ENCODE measurements at places on chromosomes 6 and 20.

GRCh38 chr6:163186527-163186926 lies 228.0 kb upstream of the QKI start:
- no peak for DNase-seq

GRCh38 chr6:16698997-16699868 lies 62.0 kb downstream of the ATXN1 start:
- no peak for DNase-seq

DNA sequence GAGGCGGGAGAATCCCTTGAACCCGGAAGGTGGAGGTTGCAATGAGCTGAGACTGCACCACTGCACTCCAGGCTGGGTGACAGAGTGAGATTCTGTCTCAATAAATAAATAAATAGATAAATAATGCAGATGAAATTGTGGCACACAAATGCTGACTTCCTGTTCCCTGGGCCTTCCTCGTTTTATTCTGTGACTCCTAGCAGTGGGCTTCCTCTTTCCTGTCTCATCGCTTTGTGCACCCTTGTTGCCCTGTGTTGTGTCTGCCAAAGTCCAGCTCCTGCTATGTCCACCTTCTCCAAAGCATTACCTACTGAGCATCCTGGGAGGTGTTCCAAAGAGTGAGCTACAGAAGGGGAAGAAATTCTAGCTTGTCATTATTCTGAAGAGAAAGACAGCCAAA lies 100.2 kb upstream of the TIAM2 start:
- DNase-seq = no peak

GRCh38 chr20:44585057-44585963 lies 2.9 kb downstream of the PKIG start:
- no peak for DNase-seq

- DNase-seq = no peak
These were observed 36.7 kb downstream of the MAN1A1 start for GRCh38 chr6:119312875-119313338.

DNA sequence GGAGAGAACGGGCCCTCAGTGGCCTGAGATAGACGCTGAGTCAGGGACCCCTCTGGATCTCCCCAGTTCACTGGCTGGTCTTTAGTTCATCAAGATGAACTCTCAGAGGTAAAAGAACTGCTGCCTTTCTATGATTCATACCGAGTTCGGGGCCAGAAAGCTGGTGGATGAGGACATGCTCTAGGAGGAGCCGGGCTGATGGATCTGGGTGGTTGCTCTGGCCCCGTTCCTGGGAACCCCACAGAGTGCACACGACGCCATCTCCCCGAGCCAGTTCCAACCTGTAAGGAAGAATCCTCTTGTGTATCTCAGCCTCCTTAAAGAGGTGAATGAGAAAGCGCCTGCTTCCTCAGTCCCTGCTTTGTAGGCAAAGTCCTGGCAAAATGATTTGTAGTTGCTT lies 142.6 kb upstream of the PDE10A start:
- no peak for DNase-seq

DNA sequence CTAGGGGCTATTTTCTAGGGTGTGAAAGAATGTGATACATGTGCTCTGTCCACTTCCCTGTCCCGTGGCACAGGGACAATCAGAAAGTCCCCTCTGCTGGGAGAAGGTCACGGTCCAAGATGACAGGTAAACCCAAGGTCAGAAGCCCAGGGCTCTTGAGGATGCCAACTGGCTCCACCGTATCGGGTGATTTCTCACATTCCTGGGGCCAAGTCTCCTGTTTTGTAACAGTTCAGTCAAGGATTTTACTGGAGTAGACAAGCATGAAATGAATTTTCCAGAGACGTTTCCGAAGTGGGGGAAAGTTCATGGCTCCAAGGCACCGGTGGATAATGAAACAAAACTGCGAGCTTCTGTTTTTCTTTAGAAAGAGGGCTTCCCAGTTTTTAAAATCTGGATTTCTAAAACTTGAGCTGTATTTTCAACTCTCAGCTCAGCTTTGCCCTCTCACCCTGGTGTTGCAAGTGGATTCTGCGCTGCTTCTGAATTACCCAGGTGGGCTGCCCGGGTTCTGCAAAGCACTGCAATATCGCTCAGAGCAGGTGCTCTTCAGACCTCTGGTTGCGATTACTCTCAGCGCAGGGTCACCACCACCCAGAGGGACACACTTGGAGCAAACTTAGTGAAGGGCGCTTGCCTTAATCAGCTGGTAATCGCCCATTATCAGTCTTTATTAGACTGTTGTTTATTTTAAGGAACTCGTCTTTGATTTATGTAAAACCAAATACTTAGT lies 64.4 kb upstream of the TMEM170B start:
- peak; percentile 19 for DNase-seq

DNA sequence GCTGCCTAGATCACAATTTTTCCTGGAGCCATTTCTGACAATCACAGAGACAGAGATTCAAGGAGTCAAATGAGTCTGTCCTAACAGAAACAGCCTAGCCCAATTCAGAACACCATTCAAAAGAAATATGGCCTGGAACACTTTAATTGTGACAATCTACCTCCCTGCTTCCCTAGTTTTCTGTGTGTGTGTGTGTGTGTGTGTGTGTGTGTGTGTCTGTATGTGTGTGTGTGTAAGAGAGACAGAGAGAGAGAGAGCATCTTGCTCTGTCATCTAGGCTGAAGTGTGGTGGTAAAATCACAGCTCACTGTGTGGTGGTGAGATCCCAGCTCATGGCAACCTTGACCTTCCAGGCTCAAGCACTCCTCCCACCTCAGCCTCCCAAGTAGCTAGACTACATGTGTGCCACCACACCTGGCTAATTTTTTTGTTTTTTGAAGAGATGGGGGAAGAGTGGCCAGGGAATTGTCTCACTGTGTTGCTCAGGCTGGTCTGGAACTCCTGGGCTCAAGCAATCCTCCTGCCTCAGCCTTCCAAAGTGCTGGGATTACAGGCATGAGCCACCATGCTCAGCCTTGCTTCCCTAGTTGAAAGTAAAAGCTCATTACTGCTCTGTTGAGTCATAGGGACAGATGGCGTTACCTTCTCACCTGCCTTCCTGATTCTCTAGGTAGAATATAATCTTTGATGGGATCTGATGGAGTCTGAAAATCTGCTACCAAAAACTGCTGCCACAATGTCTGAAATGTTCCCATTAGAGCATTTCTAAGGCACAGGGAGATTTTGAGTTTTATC lies 89.6 kb upstream of the BEND6 start:
- DNase-seq = no peak

DNA sequence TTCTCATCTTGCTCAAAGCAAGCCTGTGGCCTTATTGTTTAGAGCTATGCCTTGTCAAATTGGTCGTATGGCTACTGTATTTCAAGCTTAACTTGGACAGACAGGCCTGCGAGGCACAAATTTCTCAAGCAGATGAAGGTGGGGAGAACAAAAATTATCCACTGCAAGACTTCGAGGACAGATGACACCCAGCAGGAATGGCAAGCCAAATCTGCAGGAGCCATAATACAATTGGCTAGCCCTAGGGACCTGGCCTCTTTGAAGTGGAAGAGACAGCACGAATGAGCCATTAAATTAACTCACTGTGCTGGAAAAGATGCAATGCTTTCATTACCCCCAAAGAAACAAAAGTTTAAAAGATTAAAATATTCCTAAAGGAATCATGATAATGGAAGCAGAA lies 5.0 kb upstream of the BLOC1S5 start:
- DNase-seq = no peak

DNA sequence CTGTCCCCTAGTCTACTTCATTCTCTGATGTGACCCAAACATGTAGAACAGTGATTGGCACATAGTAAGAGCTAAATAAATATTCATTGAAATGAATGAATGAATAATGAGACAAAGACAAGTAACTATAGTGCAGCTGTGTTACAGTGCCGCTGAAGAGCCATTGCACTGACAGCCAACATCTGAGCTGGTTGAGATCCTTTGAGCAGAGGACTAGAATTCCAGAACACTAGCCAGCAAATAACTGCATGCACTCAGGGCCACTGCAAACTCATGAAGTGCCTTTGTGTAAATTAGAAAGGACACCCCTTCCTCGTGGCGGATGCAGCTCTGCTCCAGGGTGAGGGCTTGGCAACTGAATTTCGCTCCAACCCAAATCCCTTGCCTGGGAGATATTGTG lies 230.3 kb upstream of the CDYL start:
- DNase-seq = no peak

DNA sequence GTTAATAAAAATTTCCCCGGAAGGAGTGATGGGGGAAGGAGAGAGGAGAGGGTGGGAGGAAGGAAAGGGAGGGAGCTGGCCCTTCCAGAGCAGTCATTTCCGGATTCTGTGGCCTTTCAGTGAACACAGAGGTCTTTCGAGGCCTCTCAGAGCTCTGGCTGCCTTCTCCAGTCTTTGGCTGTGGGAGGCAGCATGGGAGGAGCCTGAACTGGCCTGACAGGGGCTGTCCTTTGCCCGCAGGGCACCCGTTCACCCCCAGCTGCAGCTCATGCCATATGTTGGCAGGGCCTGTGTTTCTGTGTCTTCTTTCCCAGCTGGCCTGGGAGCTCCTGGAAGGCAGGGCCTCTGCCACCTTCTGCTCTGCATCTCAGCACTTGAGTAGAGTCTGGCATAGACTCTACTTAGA lies 95.5 kb downstream of the PPP1R14C start:
- DNase-seq = peak; percentile 24

- DNase-seq = peak; percentile 42
These were observed 300.2 kb upstream of the JARID2 start for GRCh38 chr6:14945461-14946185.

- DNase-seq = no peak
These were observed 127.6 kb upstream of the VGLL2 start for GRCh38 chr6:117137711-117138110.

DNA sequence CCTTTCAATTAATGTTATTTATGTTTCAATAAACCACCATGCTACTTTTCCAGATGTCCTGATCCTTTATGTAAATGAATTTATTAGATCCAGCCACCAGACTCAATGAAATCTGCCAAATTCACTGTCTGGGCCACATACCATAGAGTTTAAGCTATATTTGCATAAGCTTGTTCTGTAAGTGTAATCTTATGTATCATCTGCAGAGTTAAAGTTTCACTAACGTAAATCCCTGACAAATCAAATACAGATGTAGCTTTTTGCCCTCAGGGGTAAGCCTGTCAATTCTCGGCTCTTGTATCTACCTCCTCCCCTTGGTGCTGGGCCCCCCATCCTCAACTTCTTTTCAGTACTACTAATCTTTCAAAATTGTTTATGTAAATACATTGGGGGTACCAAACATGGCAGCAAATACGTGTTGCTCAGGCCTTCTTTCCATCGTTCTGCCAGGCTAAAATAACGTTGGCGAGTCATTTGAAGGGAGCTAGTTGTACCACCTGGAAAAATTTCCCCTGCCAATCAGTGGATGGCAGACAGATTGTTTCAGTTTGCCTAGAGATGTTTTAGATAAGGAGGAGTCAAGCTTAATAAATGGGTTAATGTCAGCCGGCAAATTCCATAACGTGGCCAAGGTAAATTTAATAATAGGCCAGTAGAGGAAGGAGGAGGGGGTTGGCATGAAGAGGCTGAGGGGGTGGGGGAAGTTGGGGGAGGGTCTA lies 79.6 kb downstream of the RPS12 start:
- DNase-seq = peak; percentile 5

DNA sequence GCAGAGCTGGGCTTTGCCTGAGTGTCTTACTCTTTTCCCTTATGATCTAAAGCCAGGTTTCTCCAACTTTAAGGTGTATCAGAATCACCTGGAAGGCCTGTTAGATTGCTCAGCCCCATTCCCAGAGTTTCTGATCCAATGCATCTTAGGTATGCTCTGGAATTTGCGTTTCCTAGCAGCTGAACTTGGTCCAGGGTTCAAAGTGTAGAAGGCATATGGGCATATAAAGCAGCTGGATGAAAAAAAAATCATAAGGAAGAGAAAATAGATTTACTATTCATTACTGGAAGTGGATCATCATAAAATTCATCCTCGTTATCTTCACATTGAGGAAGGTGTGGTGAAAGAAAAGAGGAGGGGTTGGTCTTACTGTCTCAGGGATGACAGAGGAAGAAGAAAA lies 56.8 kb upstream of the CDKAL1 start:
- DNase-seq = no peak

DNA sequence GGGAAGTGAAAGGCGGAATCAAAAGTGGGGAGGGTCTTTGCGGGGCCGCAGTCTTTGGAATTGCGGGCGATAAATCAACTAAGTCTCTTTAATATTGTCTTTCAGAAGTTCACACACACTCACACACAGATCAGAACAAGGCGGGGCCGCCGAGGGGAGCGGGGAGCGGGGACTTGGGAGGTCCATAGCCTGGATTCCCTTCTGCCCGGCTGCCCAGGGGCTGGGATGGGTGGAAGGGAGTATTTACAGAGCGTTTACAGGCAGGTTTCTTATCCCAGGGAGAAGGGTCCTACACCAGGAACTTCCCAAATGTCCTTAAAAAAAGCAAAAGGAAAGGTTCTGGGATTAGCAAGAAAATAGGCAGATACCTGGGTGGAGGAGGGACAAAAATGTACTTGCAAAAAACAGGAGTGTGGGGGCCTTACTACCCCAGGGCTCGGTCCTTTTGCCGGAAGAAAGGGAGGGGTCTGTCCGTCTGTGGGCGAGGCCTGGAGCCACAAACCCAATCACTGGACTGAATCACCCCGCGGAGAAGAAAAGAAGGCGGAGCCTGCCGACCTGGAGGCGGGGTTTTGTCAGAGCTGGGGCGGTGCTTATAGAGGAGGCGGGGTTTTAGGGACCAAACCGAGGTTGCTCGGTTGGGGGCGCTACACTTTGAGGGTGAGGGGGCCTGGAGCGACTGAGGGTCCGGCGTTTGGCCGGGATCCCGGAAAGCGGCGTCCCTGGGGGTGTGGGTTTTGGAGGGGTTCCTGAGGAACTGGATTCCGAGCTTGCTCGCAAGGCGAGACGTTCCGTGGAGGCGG lies 3.2 kb downstream of the PRRT1 start:
- no peak for DNase-seq

GRCh38 chr6:125981571-125982185 lies 4.7 kb upstream of the TRMT11 start:
- DNase-seq = no peak

DNA sequence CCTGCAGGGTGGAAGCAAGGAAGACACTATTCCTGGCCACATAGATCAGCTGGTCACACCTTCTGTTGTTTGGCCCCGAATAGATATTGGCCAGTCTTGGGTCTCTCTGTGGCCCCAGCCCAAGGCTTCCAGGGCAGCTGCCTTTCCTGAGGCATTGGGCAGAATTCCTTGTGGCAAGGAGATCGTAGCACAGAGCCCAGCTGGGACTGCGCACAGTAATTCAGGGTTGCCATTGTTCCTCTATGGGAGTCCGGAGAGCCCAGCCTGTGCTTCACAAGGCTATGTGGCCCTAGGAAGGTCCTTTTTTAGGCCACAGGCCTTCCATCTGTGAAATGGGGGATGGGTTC lies 6.9 kb downstream of the SGK2 start:
- DNase-seq = no peak

DNA sequence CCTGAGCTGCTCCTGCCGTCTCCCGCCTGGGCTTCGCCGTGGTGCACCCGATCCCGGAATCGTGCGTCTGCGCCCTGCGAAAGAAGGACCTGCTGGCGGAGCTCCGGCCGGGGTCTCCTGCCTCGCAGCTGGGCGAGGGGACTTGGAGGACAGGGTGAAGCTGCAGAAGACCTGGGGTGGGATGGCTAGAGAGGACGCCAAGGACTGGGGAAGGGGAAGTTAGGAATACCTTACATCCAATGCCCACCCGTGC lies 150.2 kb downstream of the PRL start:
- no peak for DNase-seq
